ENCODE measurements at places on chromosomes 1 and 21.
A peak's percentile ranks its signal among the peaks of the same experiment; 100 is the strongest.

- DNase-seq, result peak; percentile 75
Measured at GRCh38 chr1:150974580-150975478, at the start of gene CERS2. Gene CERS2 (minus strand): TSS chr1:150974835. CDS start chr1:150969090, 5,745 bp downstream.

- no peak for DNase-seq
Measured at GRCh38 chr1:22041505-22041904, 11.0 kb upstream of the CDC42 start.

DNA sequence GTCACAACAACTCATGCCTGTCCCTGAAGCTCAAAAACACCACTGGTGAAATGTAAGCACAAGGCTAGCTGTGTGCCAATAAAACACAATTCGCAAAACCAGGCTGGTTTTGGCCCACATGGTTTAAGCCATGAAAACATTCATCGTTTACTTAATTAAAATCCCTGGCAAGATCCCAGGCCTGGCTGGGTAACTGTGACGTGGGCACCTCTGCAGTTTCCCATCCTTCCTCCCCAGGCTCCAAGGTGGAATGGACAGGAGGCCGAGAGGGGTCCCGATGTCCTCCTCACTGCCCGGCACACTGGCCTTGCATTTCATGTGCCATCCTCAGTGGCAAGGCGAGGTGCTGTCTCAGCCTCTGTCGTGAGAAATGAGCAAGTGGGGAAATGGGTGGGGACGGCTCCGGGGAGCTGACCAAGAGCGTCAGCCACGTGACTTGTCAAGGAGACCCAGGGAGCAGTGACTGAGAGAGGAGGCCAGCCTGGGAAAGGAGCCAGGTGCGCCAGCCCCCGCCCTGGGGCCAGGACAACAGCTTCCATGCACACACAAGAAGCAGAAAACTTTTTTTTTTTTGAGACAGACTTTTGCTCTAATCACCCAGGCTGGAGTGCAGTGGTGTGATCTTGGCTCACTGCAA is 153.1 kb upstream of the RAB4A start:
- DNase-seq, result no peak

DNA sequence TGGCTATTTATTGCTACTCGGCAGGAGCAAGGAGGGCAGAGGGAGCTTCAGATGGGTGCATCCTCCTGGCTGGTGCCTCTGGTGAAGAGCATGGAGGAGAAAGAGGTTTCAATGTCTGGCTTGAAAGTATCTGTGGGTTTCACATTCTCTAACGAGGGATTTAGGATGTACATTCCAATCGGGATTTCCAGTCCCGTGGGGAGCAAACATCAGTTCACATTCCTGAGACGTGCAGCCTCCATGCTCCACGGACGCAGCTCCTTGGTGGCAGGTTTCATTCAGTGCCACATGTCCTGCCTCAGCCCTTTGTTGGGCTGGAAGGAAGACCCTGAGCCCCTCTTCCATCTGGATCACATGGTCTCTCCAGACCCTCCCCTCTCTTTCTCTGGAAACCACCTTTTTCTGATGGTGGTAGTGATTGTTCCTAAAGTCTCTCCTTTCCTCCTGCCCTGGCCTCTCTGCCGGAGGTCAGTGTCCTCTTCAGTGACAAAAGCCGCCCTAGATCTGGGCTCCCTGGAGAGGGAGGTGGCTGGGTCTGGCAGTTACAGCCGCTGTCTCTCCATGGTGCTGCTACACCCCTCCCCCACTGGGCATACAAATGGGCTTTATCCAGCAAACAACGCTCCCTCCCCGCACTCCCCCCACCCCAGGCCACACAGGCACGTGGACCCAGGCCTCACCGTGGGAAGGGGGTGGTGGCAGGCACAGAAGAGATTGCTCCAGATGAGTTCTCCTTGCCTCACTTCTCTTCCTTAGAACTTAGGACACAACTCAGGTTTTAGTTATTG is 826 bp upstream of the CA14 start:
- no peak for DNase-seq

- no peak for DNase-seq
Measured at GRCh38 chr1:63813829-63814277, 40.0 kb downstream of the ROR1 start.

DNA sequence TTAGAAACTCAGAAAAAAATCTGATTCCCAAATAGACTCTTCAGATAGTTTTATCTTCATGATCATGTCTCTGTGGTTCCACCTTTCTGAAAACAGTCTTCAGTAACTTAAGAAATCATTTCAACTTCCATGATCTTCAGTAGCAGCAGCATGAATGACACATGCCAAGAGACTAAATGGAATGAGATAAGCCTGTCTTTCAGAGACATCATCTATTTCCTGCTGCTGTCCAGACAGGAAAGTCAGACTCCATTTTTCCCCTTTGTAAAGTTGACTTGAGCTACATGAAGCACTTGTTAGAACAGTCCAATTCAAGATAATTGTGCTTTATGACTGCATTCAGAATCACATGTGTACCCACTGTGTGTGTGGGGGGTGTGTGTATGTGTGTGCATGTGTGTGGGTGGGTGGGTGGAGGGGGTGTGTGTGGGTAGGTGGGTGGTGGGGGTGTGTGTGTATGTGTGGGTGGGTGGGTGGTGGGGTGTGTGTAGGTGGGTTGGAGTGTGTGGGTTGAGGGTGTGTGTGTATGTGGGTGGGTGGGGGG is 58.8 kb downstream of the CLIC4 start:
- DNase-seq, result no peak

- no peak for DNase-seq
Measured at GRCh38 chr1:1185101-1185765, 11.6 kb downstream of the TTLL10 start.

DNA sequence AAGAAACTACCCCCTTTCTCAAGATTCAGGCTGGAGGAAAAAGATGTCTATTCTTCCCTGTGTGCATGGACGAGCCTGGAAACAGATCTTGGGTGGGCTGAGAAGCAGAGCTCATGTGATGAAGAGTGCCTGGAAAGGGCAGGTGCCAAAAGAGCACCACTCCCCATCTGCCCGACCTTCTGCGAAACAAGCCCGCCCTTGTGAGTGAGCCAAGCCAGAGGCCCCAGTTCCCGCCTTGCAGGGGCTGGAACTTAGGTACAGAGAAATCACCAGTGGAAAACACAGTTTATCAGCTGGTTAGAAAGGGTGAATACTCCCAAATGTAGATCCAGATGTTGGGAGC is 26.7 kb upstream of the A3GALT2 start:
- DNase-seq, result no peak

- DNase-seq, result no peak
Measured at GRCh38 chr1:101257500-101258325, 20.9 kb downstream of the S1PR1 start.

DNA sequence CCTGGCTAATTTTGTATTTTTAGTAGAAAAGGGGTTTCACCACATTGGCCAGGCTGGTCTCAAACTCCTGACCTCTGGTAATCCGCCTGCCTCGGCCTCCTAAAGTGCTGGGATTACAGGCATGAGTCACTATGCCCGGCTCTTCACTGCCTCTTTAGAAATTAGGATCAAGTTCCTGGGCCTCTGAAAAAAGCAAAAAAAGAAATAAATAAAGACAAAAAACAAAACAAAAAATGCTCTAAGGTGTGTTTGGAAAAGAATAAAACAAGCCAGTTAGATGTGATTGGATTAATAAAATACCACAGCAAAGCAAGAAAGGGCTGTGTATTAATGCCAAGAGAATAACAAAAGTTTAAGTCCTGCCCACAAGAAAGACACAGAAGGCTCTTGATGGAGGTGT is 4.2 kb upstream of the ABCB10 start:
- DNase-seq, result no peak

- no peak for DNase-seq
Measured at GRCh38 chr1:240526312-240526711, 85.6 kb downstream of the GREM2 start.

GRCh38 chr1:11634365-11635192 is 19.6 kb downstream of the FBXO2 start:
- DNase-seq, result no peak

DNA sequence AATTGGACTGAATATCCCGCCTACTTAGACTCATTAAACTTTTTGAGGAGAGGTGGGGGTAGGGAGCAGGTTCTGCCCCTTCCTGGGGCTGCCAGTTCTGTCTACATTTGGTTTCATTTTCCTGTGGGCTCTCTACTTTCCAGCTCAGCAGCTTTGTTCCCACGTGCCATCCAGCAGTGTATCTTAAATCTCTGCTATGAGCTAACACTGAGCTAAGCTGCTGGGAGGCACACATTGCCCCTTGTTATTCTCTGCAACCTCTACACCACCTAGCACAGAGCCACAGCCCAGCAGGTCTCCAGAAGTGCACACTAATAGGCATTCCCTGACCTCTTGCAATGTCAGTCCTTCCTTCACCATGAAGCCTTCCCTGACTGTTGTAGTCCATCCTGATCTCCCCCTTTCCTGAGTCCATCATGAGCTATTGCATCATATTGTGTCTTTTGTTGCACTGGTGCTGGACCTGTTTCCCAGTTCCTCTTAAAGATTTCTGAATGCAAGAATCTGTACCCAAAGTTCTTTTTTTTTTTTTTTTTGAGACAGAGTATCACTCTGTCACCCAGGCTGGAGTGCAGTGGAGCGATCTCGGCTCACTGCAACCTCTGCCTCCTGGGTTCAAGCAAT is 28.7 kb upstream of the NRDC start:
- DNase-seq, result no peak

DNA sequence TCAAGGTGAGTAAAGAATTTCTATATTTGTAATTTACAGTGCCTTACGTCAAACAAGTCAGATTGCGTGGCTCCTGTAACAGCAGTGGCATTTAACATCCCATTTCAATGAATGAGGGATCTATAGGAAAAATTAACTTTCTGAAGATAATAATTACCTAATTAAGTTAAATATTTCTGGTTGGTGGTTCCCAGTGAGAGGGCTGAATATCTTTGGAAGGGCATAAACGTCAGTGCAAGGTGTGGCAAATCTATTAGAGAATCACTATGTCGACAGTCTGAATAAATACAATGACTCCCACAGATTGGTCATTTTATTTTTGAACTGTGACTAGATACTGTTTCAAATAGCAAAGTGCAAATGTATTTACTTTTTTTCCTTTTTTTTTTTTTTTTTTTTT is 80.0 kb downstream of the S1PR1 start:
- no peak for DNase-seq

- DNase-seq, result no peak
Measured at GRCh38 chr1:186194107-186194756, 180.8 kb downstream of the TPR start.

DNA sequence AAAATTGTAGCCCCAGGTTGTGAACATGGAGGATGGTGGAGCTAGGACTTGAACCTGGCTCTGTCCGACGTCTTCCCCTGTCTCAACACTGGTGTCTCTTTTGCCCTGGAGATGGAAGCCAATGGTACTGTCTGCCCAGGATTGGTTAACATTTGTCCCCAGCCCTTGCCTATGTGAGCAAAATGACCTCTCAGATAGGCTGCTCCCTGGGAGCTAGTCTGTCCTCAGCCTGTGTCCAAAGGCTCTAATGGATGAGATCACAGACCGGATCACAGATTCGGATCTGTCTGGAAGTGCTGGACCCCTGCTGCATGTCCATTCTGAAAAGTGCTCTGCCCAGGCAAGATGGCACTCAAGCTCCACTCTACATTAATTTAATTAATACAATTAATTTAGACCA is 394.4 kb upstream of the VAMP3 start:
- DNase-seq, result no peak

DNA sequence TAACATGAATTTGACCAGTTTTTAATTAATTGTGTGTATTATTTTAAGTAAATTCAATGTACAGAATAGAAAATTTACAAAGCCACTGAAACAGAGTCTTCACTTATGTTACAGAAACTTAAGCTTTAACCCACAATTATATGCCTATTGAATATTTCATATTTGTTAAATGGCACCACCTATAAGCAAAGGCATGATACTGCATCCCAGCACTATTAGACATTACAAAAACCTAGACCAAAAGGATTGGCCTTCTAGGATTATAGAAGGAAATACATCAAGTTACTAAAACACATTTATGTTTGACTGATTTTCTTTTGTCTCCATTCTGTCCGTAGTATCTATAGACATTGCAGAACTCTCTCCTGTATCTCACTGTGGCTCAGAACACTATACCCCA is 578.1 kb downstream of the AJAP1 start:
- DNase-seq, result no peak

DNA sequence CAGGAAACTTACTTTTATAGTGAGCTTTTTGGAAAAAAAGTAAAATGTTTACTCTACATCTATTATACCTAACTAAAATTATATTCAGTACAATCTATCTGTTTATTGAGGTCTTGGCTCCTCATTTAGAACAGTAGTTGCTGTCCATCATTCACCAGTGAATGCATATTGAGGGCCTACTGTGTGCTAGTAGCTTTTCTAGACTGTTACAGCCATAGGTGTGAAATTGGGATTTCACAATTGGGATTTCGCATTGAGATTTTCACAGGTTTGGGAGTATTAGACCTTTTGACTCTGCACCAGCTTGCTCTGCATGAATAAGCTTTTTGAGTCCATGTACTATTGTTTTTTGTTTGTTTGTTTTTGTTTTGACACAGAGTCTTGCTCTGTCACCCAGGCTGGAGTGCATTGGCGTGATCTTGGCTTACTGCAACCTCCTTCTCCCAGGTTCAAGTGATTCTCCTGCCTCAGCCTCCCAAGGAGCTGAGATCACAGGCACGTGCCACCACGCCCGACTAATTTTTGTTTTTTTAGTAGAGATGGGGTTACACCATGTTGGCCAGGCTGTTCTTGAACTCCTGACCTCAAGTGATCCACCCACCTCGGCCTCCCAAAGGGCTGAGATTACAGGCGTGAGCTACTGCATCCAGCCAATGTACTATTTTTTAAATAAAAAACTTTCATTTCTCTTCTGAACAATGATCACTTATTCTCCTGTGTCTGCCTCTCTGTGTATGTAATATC is 47.2 kb upstream of the ERRFI1 start:
- DNase-seq, result no peak
